Stimulated activated CD4-positive, alpha-beta T cell treated with anti-CD3 and anti-CD28 coated beads, Interleukin-12 subunit alpha, Interleukin-12 subunit beta, amount 100 ng/mL, for 24 hours (primary cell): ENCODE measurements at places on chromosomes 3 and 15.
A peak's percentile ranks its signal among the peaks of the same experiment; 100 is the strongest.

- no peak for DNase-seq
Observed at GRCh38 chr15:38540510-38540909, 24.1 kb downstream of the RASGRP1 start.

GRCh38 chr3:194961571-194961970, 275.9 kb downstream of the FAM43A start:
- DNase-seq, result no peak

- no peak for DNase-seq
Observed at GRCh38 chr3:134354612-134355251, 19.5 kb downstream of the AMOTL2 start.

- no peak for DNase-seq
Observed at GRCh38 chr3:186182850-186183249, 74.0 kb upstream of the ETV5 start.

DNA sequence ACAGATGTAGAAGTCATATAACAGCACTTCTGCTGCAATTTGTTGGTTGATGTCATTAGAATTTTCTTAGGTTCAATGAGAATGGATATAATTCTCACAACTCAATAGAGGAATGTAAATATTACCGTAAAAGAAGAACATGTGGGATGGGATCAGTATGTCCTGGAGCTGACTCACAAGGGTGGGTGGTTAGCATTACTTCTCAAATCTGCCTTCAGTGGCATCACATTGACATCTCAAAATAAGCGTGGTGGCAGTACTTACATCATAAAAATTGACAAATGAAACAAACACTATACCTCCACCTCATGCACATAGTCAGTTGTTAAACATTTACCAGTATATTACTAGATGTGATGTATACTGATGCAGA, 1068.0 kb upstream of the CADM2 start:
- no peak for DNase-seq

DNA sequence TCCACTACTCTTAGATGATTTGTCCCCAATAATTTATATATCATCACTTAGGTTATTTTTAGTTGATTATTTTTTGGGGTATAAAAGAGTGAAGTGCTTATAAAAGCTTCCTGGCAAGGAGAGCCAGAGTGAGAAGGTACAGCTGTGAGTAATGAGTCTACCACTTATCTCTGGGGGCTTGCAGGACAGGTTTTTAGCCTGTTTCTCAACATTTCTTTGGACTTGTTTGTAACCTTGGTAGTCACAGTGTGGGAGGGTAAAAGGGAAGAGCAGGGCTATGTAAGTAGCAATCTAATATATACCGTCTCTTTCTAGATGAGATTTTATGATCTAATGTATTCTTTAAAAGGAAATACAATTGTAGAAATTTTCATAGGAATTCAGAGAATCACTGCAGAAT, 321.3 kb upstream of the GOLIM4 start:
- DNase-seq, result no peak

GRCh38 chr3:115518100-115518852, 105.0 kb upstream of the GAP43 start:
- DNase-seq, result no peak

GRCh38 chr3:186967686-186968085, 37.4 kb downstream of the ST6GAL1 start:
- no peak for DNase-seq

DNA sequence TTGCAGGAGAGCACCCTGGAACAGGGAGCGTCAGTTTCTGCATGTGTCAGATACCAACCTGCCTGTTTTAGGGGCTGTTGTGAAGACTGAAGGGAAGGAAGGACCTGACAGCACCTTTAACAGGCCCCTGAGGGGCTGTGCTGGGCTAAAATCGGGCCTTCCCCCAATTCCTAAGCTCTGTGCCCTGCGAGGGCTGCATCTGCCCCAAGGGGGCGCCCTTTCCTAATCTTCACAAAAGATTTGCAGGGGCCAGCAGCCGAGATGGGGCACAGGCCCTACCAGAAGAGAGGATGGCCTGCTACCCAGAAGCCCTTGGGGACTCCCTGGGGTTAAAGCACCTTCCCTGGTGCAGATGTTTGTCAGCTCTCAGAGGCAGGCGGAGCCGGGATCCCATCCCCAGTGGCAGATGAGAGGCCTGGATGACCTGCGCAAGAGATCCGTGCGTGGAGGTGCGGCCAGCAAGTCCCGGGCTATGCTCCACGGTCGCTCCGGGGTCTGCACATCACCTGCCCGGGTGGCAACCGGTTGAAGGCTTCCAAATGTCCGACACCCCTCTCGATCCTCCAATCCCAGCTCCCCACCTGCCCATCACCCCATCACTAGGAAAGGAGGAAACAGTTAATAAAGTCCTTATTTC, 53.6 kb downstream of the RHCG start:
- no peak for DNase-seq

- DNase-seq, result peak; percentile 31
Observed at GRCh38 chr3:4978204-4978965, 852 bp upstream of the BHLHE40 start.

- DNase-seq, result no peak
Observed at GRCh38 chr3:22685597-22685996, 517.5 kb upstream of the UBE2E2 start.

- no peak for DNase-seq
Observed at GRCh38 chr15:40300771-40301170, 7.0 kb downstream of the PLCB2 start.

DNA sequence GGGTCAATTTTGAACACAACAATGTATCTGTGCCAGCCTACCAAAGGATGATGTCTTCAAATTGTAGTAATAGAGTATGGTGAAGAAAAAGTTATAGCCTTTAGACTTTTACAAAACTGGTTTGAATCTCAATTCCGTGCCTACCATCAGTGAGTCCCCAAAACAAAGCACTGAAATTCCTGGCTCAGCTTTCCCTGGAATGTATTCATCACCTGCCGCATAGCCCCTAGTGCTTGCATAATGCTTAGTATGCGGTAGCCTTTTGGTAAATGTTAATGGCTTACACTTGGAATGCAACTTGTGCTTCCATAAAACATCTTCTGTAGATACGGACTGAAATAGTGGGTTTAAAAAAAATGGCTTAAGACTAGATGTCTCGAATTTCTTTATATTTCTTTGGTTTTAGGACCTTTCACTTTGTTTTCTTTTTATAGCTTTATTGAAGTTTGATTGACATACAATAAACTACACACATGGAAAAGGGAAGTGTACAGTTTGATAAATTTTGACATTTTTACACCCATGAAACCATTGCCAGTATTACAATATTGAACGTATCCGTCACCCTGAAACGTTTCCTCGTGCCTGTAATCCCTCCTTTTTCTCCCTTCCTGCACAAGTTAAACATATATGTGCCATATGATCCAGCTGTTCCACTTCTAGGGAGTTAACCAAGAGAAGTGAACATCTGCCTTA, 12.1 kb downstream of the SACM1L start:
- no peak for DNase-seq

GRCh38 chr3:149848238-149848637, 35.2 kb downstream of the RNF13 start:
- DNase-seq, result no peak
